ENCODE measurements at places on chromosomes 6 and 20. TPM values are rescaled to one million over a fixed set of nuclear protein-coding genes. Genes with fewer than 3 reads are reported as not detected.
A peak's percentile ranks its signal among the peaks of the same experiment; 100 is the strongest.

- no peak for DNase-seq
- peaks cover 27% of the 10 kb centered on the region for H3K27me3 ChIP-seq
- no peak overlapping the region for H3K4me3 ChIP-seq
- peaks cover 6% of the 10 kb centered on the region for H3K36me3 ChIP-seq
- H3K27ac ChIP-seq, result no peak overlapping the region
Measured at GRCh38 chr6:160198606-160199211, 59.9 kb downstream of the SLC22A2 start.

- no peaks in the 10 kb centered on the region for H3K36me3 ChIP-seq
- no peak overlapping the region for H3K4me3 ChIP-seq
- no peak for DNase-seq
- no peak overlapping the region for H3K27ac ChIP-seq
- H3K4me1 ChIP-seq, result peaks cover 5% of the 10 kb centered on the region
Measured at GRCh38 chr20:24577271-24577909, 108.0 kb downstream of the SYNDIG1 start.

HNF4A gene
- not detected for total RNA-seq

IL17F gene
- not detected for total RNA-seq

NUDT3 gene
- 29.8 TPM for total RNA-seq

DNA sequence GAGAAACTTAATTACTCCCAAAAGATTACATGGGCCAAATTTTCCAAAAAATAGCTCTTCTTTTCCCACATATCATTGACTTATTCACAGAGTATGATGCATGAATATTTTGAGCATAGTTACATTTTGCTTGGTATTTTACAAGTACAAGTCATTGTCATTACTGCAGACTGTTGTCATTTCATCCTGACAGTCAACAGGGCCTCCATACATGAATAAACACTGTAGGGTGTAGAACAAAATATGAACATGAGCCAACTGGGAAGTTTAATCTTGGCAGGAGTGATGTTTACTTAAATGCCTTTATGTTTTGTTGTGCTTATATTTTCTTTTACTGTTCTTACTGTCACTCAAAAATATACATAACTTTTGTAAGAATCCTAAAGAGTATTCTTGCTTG is 340.7 kb downstream of the ADGRB3 start:
- H3K4me1 ChIP-seq, result no peaks in the 10 kb centered on the region
- no peak for DNase-seq
- H3K36me3 ChIP-seq, result no peaks in the 10 kb centered on the region
- H3K4me3 ChIP-seq, result no peak overlapping the region

DNA sequence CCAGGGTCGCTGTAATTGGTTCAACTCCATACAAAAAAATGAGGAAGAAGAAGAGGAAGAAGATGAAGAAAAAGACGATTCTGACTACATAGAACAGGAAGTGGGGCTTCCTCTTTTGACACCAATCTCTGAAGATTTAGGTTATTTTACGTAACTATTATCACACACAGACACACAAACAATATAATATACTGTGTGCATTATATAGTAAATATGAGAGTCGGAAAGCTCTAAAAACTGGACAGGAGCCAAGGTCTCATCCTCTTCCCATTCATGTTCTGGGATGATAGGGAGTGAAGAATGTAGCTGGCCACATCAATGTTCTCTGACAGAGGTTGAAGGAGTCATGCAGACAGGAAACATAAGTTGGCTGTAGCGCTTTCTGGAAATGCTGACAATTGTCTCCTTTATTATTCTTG is 13.3 kb downstream of the RSPH4A start:
- H3K27me3 ChIP-seq, result no peaks in the 10 kb centered on the region
- no peak overlapping the region for H3K4me3 ChIP-seq
- no peak overlapping the region for H3K27ac ChIP-seq
- H3K4me1 ChIP-seq, result peaks cover 12% of the 10 kb centered on the region
- DNase-seq, result no peak

DNA sequence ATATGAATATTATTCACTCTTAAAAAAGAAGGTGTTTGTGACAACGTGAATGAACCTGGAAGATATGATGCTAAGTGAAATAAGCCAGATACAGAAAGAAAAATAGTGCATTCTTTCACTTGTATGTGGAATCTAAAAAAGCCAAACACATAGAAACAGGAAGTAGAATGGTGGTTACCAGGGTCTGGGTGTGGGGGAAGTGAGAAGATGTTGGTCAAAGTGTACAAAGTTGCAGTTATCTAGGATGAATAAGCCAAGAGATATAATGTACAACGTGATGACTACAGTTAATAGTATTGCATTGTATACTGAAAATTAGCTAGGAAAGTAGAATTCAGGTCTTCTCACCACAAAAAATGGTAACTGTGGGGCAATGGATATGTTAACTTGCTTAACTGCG is 151.1 kb upstream of the HCRTR2 start:
- H3K27ac ChIP-seq, result no peak overlapping the region
- H3K4me1 ChIP-seq, result no peaks in the 10 kb centered on the region
- no peaks in the 10 kb centered on the region for H3K27me3 ChIP-seq
- no peaks in the 10 kb centered on the region for H3K36me3 ChIP-seq
- H3K4me3 ChIP-seq, result no peak overlapping the region
- DNase-seq, result no peak

- no peaks in the 10 kb centered on the region for H3K4me1 ChIP-seq
- no peaks in the 10 kb centered on the region for H3K27me3 ChIP-seq
Measured at GRCh38 chr6:48542191-48542590, 431.2 kb upstream of the PTCHD4 start.

GRCh38 chr6:111061508-111061907 is 25.8 kb upstream of the SLC16A10 start:
- peaks cover 5% of the 10 kb centered on the region for H3K27me3 ChIP-seq
- DNase-seq, result no peak
- H3K4me1 ChIP-seq, result peaks cover 4% of the 10 kb centered on the region
- no peak overlapping the region for H3K4me3 ChIP-seq
- no peak overlapping the region for H3K27ac ChIP-seq

- H3K36me3 ChIP-seq, result peaks cover 4% of the 10 kb centered on the region
- no peak overlapping the region for H3K4me3 ChIP-seq
- no peak overlapping the region for H3K27ac ChIP-seq
- no peaks in the 10 kb centered on the region for H3K4me1 ChIP-seq
Measured at GRCh38 chr6:63049216-63049615, 162.1 kb upstream of the FKBP1C start.

GRCh38 chr20:62642051-62642665 is at the start of gene SLCO4A1:
Gene SLCO4A1, plus strand, starts transcription at chr20:62642503. Its CDS starts 13,952 bp downstream, at chr20:62656455.
- H3K4me1 ChIP-seq, result peaks cover 11% of the 10 kb centered on the region
- peaks cover 2% of the 10 kb centered on the region for H3K27me3 ChIP-seq
- H3K4me3 ChIP-seq, result peak within 1 kb of the TSS; percentile 75
- no peaks in the 10 kb centered on the region for H3K36me3 ChIP-seq
- peak; percentile 76 for DNase-seq

RBPJL gene
- not detected for total RNA-seq

DNA sequence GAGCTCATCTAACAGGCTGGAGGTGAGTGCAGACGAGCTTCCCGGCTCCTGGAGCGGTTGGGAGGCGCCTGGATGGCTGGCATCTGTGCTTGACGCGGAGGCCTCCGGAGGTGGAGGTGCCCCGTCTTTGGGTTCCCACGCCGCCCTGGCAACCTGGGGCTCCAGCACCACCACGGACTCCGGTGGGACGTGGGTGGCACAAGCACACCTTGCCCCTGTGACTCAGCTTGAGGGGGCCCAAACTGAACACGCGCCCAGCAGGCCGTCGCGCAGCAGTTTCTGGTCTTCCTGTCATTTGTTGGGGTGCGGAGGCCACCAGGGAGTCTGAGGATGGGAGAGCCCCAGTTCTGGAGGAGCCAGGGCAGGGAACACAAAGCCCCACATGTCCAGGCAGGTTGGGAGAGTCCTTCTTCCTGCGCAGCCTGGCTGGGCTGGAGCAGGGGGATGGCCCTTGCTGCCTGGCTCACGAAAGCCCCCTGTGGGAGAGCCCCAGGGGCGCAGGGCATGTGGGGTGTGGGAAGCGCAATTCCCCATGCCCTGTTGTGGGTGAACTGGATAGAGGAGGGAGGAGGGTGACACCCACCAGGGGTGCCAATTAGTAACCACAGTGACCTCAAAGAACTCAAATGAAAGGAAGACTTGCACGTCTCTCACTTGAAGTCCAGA is 1378.6 kb upstream of the DEFB115 start:
- no peak overlapping the region for H3K27ac ChIP-seq
- no peak for DNase-seq
- H3K4me1 ChIP-seq, result peaks cover 9% of the 10 kb centered on the region
- H3K36me3 ChIP-seq, result peaks cover 24% of the 10 kb centered on the region
- H3K27me3 ChIP-seq, result no peaks in the 10 kb centered on the region

DNA sequence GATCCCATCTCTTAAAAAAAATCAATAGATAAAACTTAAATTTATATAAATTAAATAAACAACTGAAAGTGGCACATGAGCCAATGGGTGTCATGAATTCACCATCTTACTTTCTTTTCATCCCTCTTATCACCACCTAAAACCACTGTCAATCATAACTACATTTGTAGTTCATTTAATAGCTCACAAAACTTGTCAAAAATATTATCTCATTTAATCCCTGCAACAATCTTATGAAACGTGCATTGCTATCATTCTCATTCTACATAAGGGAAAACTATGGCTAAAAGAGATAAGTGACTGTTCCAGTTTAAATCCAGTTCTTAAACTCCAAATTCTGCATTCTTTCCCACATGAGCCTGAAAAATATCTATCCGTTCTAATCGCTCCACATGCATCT is 80.6 kb upstream of the BEND6 start:
- DNase-seq, result no peak
- H3K4me3 ChIP-seq, result no peak overlapping the region
- no peak overlapping the region for H3K27ac ChIP-seq
- no peaks in the 10 kb centered on the region for H3K4me1 ChIP-seq

GRCh38 chr20:50073500-50073899 is 39.5 kb downstream of the UBE2V1 start:
- no peaks in the 10 kb centered on the region for H3K27me3 ChIP-seq
- H3K4me3 ChIP-seq, result no peak overlapping the region
- H3K27ac ChIP-seq, result no peak overlapping the region
- DNase-seq, result no peak
- H3K4me1 ChIP-seq, result peaks cover 9% of the 10 kb centered on the region

GRCh38 chr6:7907159-7907558 is 3.4 kb downstream of the TXNDC5 start:
- H3K27ac ChIP-seq, result no peak overlapping the region
- peaks cover 26% of the 10 kb centered on the region for H3K36me3 ChIP-seq
- H3K27me3 ChIP-seq, result no peaks in the 10 kb centered on the region
- peaks cover 6% of the 10 kb centered on the region for H3K4me1 ChIP-seq

DNA sequence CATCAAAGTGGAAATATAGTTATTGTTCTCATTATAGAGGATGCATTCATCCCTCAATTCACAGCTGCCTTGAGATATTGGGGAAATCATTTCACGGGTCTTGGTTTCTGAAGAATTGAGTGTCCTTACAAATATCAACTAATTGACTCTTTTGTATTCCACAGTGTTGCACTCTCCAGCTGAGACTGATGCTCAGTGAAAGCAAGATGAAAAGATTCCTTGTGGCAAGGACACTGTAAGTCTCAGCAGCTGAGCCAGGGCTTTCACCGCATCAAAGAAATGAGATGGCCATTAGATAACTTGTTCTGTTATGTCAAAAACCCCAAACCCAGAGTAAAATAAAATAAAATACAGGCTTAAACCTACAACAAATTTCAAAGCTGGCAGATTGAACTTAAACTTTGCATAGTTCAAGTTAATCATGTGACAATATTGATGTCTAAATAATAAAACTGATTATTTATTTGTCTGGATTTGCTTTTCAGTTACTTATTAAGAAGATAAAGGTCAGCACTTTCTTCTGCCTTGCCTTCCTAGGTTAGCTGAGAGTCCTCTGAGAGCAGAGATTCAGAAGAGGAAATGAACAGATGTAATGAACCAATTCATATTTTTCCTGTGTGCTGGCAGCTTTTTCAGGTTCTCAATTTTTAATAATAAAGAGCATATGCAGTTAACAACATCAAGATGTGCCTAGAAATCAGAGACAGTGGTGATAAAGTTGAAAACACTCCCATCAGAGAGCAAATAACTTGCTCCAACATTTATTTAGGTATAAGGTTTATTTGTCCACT is 82.4 kb upstream of the SMLR1 start:
- peaks cover 9% of the 10 kb centered on the region for H3K36me3 ChIP-seq
- H3K4me1 ChIP-seq, result no peaks in the 10 kb centered on the region
- H3K27me3 ChIP-seq, result no peaks in the 10 kb centered on the region
- H3K4me3 ChIP-seq, result no peak overlapping the region
- DNase-seq, result no peak
- H3K27ac ChIP-seq, result no peak overlapping the region

GRCh38 chr6:3585320-3585935 is 128.6 kb upstream of the SLC22A23 start:
- no peak overlapping the region for H3K27ac ChIP-seq
- no peaks in the 10 kb centered on the region for H3K36me3 ChIP-seq
- DNase-seq, result no peak
- peaks cover 3% of the 10 kb centered on the region for H3K27me3 ChIP-seq

- H3K27ac ChIP-seq, result peak overlapping the region; percentile 21
- no peaks in the 10 kb centered on the region for H3K27me3 ChIP-seq
- no peak for DNase-seq
- peak overlapping the region; percentile 52 for H3K4me3 ChIP-seq
- no peaks in the 10 kb centered on the region for H3K36me3 ChIP-seq
- H3K4me1 ChIP-seq, result peaks cover 29% of the 10 kb centered on the region
Measured at GRCh38 chr6:53646606-53647005, 18.9 kb downstream of the KLHL31 start.

DNA sequence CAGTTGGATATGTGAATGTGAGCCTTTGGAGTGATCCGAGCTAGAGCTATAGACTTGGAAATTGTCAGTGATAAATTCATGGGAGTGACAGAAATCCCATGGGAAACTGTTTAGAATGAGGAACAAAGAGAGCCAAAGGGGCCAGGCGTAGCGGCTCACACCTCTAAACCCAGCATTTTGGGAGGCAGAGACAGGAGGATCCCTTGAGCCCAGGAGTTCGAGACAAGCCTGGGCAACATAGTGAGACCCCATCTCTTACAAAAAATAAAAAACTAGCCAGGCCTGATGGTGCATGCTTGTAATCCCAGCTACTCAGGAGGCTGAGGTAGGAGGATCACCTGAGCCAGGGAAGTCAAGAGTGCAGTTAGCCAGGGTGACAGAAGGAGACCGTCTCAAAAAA is 39.3 kb upstream of the SOX4 start:
- H3K27me3 ChIP-seq, result no peaks in the 10 kb centered on the region
- peaks cover 8% of the 10 kb centered on the region for H3K36me3 ChIP-seq
- no peaks in the 10 kb centered on the region for H3K4me1 ChIP-seq
- H3K4me3 ChIP-seq, result no peak overlapping the region
- peak overlapping the region; percentile 26 for H3K27ac ChIP-seq
- DNase-seq, result no peak

GRCh38 chr20:58981628-58982364 is 740 bp downstream of the NELFCD start:
- no peak for DNase-seq
- H3K27me3 ChIP-seq, result no peaks in the 10 kb centered on the region
- H3K27ac ChIP-seq, result peak overlapping the region; percentile 95
- H3K36me3 ChIP-seq, result peaks cover 4% of the 10 kb centered on the region
- peaks cover 25% of the 10 kb centered on the region for H3K4me1 ChIP-seq
